ENCODE measurements at places on chromosomes 7 and 10. TPM values are rescaled to one million over a fixed set of nuclear protein-coding genes. Genes with fewer than 3 reads are reported as not detected.

Gene PSTK
- 18.6 TPM for total RNA-seq

GRCh38 chr10:104351061-104351702 is 2.5 kb upstream of the CFAP58 start:
- DNase-seq = no peak

Gene MORN4
- 0.36 TPM for total RNA-seq

DNA sequence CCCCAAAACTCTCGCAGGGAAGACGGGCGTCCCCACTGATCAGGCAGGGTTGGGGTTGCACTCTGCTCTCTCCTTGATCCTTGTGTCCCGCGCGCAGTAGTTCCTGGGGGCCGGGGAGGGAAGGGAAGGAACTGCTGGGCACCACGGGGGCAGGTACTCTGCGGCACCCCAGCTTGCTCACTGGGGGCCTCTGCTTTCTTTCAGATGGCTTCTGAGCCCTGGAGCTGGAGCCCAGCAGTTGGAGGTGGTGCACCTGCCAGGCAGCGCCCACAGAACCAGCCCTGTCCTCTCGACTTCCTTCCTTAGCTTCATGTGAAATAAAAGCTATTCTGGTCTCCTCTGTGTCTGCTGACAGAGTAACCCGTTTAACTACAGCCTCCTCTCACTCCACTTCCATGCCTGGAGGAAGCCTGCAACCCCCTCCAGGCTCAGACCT is 12.2 kb downstream of the PLAC9 start:
- DNase-seq = peak; percentile 18

GRCh38 chr7:91614431-91614830 is 266.1 kb downstream of the MTERF1 start:
- DNase-seq = no peak

Gene CDK1
- 1.1 TPM for total RNA-seq

- DNase-seq = no peak
Measured at GRCh38 chr10:47289921-47290320, 10.1 kb upstream of the GDF10 start.

DNA sequence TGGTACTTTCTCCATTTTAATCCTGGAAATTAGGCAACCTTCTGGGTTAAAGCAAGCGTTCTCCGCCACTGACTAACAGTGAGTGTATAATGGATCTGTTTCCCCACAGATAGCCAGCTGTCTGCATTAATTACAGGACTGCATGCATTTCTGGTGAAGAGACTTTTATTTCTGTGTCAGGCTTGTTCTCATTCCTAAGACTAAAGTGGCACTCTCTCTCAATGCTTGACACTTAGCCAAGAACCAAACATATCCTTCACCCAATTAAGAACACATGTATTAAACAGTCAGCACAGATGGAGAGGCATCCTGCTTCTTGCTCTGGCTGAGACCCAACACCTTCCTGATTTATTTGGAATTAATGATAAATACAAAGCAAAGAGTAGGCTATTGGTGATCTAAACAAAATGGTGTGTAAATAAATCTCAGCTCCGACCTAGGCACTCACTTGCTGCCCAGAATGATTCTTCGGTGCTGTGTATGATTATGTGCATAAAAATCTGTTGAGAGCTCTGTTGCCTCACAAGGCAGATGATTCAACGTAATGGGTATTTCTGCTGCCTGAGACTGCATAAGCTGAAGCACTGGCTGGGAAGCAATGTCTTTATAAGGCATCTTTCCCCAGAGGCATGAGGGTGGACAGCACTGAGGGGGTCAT is 16.8 kb downstream of the CALU start:
- no peak for DNase-seq

DNA sequence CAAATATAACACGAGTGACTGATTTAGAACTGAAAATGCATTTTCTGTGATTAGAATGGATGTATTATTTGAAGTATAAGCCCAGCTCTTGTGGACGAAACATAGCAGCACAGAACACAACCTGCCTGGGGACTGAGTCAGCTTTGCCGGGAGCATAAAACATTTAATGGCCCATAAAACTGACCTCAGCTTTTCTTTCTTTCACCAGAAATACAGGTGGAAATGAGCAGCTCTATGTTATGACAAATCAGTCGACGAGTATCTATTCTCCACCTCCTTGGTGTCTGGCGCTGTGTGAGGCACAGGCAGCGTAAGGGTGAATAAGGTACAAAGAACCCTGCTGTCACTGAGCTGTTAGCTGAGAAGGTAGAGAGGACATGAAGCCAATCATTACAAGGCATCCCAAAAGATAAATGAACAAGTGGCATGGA is 471.6 kb upstream of the AKR1E2 start:
- DNase-seq = no peak

DNA sequence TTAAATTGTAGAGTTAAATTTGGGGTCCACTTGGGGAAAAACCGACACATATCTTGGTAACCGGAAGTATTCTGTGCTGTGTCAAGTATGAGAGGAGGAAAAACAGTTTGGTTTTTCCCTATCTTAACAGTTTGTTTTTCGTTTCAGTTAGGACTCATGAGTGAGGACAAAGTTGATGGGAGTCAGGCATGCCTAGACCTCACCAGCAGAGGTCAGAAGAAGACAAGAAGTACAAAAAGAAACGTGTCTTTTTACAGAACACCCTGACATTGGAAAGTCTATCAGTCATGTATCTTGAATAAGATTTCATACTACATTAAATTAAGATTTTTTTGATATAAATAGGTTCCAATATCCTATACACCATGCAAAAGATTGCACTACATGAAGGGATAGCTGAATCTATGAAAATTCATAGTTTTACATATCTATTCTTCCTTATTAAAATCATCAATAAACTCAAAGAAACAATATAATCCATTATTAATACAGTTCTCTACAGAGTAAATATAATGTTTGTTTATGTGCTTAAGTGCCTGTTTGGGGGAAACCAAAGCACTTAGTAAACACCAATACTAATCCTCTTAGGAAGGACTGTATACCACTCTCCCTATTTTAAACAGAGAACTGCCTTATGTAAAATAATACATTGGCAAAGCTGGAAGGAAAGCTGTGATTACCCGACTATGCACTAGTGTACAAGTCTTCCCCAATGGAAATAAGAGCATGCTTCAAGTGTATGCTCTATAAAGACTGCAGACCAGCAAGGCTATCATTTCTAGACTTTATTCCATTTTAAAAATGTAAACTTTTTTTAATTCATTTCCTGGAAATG is 95.6 kb downstream of the USP6NL start:
- DNase-seq = peak; percentile 11

Gene ZPBP
- total RNA-seq = not detected

Gene ZNF804B
- not detected for total RNA-seq

GRCh38 chr10:128001849-128002248 is 94.9 kb downstream of the PTPRE start:
- DNase-seq = no peak

DNA sequence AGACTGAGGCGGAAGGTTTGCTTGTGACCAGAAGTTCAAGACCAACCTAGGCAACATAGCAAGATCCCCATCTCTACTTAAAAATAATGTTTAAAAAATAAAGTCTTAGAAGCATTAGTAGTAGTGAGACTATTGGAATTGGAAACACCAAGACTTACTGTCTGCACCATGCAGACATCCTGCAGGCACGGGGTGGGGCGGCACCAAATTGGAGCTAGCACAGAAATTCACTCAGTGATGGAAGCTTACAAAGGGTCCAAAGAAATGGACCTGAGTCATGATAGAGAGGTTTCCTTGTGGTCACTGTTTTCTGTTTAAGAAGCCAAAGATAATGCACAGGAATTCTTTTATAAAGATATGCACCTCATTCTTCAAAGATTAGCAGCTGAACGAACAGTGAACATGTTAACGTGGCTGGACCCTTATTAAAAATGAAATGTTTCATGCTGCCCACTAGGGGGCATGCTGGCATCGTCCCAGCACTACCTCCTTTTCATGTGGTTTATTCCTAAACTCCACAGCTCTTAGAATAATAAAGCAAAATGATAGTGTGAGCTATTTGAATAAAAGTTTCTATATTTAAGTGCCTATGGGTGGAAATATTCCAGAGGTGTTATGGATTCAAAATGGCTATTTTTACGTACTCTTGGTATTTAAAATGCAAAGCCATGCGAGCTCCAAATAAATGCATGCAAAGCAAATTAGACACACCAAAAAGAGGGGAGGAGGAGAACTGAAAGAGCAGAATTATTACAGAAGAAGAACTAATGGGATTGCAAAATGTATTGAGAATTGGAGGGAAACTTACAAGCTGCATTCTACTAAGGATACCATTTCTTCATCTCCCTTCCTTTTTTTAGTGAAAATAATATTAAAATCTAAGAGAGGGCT is 28.6 kb downstream of the PDSS1 start:
- peak; percentile 75 for DNase-seq

GRCh38 chr7:45594745-45595535 is 20.8 kb downstream of the ADCY1 start:
- no peak for DNase-seq

DNA sequence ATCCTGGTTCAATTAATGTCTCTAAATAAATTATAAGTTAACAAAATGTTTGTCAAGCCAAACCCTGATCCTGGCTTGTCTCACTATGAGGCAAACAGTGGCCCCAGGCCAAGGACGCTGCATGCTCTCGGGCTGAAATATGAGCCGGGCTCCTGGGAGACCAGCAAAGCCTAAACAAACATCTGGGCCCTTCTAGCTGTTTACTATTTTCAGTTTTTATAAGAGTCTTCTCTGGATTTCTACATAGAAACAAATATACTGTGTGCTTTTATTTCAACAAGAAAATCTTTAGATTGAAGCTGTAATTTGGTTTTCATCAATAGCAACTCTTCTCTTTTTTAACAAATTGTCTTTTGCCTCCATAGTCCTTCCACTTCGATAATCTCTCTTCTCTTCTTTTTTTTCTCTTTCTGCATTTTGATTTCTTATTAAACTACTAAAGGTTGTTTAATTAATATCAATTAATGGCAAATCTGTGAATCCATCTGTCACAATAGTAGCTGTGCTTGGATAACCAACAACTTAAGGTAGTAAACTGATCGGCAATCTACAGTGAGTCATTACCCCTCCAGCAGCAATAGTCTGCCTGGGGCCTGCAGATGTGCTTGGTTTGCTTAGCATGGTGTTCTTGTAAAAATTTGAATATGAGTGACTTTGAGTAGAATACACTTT is 83.3 kb upstream of the DNAJC1 start:
- no peak for DNase-seq

GRCh38 chr7:120986650-120987049 is 1.9 kb upstream of the CPED1 start:
- no peak for DNase-seq

GRCh38 chr10:88092973-88093372 is 229.5 kb downstream of the PTEN start:
- no peak for DNase-seq

DNA sequence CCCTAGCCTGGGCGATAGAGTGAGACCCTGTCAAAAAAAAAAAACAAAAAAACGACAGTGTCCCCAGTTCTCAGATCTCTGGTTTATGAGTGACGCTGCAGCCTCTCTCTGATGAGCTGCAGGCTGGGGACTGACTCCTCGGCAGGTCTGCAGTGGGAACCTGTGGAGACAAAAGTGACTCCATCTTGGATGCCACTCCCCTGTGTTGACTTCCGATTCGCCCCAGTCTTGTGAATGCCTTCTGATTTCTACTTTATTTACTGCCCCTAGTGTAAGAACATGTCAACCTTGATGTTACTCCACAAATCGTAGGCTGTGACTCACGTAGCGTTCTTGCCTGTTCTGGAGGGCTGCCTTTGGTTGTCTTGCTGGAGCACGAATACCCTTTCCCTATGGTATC is 6.2 kb downstream of the TACR2 start:
- DNase-seq = no peak

- DNase-seq = no peak
Measured at GRCh38 chr7:45130910-45131309, 19.4 kb upstream of the TBRG4 start.

GRCh38 chr7:137789215-137789882 is 57.4 kb downstream of the DGKI start:
- no peak for DNase-seq

Gene LBX1
- not detected for total RNA-seq

Gene BUD23
- total RNA-seq = 96.1 TPM

DNA sequence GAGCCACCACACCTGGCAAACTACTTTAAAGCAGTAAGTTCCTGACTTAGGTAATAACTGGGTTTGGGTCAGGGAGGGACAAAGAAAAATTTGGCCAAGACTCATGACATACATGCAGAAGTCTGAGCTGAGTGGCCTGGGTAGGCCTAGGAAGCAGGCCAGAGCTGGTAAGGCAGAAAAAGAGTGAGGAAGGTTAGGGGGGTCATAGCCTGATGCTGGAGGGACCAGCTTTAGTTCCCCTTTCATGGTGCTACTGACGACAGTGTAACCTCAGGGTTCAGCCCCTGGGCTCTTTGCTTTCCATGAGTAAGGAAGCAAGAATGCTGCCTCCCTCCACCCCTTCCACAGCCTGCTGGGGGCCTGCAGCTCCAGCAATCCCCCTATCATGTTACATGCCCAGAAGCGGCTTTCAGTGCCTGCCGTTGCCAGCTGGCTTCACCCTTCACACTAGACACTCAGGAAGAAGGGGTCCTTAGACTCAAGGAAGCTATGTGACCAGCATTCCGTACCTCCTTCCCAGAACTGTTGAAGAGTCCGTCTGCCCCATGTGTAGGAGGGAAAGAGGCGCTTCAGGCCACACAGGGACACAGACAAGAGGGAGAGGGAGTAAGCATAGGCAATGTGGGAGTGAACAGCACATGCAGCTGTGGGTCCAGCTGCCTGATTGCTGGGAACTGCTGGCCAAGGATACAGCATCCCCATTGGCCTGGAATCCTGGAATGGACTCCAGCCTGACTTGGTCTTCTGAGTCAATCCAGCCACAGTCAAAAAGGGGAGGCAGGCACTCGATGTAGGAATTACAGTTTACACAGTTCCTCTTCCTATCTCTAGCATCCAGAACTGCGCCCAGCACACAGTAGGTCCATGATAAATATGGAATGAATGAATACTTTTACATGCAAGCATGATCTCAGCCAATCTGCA is 4.1 kb upstream of the PLAU start:
- DNase-seq = no peak

Gene ZNF25
- total RNA-seq = 4.6 TPM

DNA sequence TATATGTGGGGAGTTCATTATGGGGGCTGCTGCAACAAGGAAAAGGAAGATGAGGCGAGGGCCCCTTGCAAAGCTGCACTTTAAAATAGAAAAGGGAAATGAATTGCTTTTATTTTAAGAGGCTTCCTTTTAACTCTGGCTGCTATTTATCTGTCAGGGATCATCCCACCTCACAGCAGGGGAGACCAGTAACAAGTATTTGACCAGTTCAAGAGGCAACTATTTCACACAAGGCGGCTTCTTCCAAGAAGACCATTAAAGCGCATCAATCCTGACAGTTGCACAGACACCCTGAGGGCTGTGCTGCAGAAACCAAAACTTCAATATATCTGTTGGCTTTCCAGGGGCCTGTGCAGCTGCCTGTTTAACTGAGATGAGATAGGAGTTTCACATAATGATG is 1009.2 kb downstream of the SORCS3 start:
- DNase-seq = no peak
